Activated naive CD4-positive, alpha-beta T cell treated with anti-CD3 and anti-CD28 coated beads, Interleukin-2, amount 50 U/mL, for 72 hours (primary cell): ENCODE measurements at places on chromosomes 7 and 10. TPM values are rescaled to one million over a fixed set of nuclear protein-coding genes. Genes with fewer than 3 reads are reported as not detected.

- no peak for DNase-seq
Measured at GRCh38 chr10:75696536-75696935, 265.1 kb downstream of the LRMDA start.

- no peak for DNase-seq
Measured at GRCh38 chr7:93751421-93751820, 139.1 kb downstream of the TFPI2 start.

DNA sequence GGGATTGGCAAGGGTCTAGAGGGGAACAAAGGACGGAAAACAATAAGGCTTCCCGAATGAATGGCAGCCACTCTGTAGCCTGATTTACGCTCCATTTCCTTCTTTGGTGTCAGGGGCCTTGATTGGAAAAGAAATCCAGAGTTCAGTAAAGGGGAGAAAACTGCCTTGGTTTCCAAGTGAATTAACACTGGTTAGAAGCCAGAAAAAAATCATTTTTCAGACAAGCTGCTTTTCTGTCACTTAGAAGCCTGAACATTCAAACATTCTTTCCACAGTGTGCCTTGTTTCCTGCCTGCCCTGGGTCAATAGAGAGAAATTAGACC is 283 bp upstream of the TRDMT1 start:
- DNase-seq = no peak

DNA sequence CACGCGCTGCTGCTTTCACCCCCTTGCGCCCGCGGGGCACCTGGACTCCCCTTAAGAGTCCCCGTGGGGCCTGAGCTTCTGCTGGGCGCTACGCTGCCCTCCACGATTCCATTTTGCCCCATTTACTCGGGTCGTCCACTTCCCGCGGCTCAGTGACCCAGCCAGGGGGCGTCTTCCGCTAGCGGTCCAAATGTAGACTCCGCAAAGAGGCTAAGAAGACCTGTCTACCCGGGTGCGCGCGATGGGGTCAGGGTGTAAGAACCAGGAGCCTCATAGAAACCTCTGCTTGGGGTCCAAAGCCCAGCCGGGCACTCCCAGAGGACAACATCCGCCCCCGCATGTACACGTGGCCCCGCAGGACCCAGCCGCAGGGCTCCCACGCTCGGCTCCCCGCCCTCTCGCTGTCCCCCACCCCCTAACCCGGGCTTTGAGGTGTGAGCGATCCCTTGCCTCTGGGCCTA is 5.2 kb upstream of the HMX2 start:
- no peak for DNase-seq

Gene ELOVL3
- not detected for total RNA-seq
